ENCODE measurements at places on chromosomes 12 and 14. TPM values are rescaled to one million over a fixed set of nuclear protein-coding genes. Genes with fewer than 3 reads are reported as not detected.

GRCh38 chr12:128976120-128976738 is 123.0 kb downstream of the GLT1D1 start:
- peak; percentile 65 for DNase-seq

Gene ESR2
- 0.14 TPM for total RNA-seq

Gene PZP
- not detected for total RNA-seq

DNA sequence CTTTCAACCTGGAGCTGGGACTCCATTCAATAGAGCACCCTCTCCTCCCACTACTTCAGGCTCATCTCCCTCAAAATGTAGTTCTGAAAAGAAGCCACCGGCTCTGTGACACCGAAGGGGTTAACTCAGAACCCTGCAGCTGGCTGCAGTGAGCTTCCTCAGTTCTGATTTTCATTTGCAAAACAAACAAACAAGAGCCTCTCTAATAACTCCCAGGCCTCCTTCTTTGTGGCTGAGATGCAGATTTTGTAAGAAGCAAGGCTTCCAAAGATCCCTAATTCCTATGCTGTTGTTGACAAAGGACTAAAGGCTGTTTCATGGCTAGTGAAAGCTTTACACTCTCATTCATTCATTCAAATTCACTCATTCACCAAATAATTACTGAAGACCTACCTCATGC is 333.4 kb upstream of the TBX3 start:
- DNase-seq, result no peak

DNA sequence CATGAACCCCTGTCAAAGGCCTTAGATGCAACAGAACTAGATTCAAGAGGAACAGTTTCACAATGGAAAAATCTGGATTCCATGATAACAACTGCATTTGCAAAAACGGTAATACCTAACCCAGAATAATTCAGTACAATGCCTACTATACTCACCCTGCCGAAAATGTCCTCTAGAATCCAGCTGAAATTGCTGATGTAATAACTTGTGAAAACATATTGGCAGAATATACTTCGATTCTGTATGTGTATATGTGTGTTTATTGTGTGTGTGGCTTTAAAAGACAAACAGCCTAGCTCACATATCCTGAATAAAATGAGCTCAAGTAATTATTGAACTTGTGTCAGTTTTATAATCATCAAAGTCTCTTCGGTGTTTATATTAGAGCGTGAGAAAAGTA is 46.0 kb downstream of the PHLDA1 start:
- DNase-seq, result no peak

Gene ISM2
- not detected for total RNA-seq

GRCh38 chr12:130968611-130969010 is 14.9 kb downstream of the ADGRD1 start:
- no peak for DNase-seq

Gene SPX
- total RNA-seq, result not detected

DNA sequence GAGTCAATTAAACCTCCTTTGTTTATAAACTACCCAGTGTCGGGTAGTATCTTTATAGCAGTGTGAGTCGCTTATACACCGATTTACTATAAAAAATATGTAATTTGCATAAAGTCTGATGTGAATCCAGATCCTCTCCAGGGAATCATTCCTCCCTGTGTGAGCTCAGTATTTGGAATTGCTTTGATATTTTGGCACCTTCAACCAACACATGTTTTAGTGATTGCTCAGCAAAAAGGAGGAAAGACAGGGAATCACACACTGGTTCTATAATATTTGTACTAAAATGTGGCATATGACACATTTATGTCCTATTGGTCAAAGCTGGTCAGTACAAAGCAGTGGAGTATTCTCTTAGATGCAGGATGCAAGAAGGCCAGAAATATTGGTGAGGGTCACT is 703.9 kb upstream of the ATXN7L3B start:
- no peak for DNase-seq

- DNase-seq, result no peak
Measured at GRCh38 chr14:73276836-73277235, 39.5 kb downstream of the PAPLN start.

Gene PPTC7
- 25.3 TPM for total RNA-seq

Gene SUSD6
- total RNA-seq, result 29.1 TPM

Gene TDP1
- total RNA-seq, result 11.4 TPM

DNA sequence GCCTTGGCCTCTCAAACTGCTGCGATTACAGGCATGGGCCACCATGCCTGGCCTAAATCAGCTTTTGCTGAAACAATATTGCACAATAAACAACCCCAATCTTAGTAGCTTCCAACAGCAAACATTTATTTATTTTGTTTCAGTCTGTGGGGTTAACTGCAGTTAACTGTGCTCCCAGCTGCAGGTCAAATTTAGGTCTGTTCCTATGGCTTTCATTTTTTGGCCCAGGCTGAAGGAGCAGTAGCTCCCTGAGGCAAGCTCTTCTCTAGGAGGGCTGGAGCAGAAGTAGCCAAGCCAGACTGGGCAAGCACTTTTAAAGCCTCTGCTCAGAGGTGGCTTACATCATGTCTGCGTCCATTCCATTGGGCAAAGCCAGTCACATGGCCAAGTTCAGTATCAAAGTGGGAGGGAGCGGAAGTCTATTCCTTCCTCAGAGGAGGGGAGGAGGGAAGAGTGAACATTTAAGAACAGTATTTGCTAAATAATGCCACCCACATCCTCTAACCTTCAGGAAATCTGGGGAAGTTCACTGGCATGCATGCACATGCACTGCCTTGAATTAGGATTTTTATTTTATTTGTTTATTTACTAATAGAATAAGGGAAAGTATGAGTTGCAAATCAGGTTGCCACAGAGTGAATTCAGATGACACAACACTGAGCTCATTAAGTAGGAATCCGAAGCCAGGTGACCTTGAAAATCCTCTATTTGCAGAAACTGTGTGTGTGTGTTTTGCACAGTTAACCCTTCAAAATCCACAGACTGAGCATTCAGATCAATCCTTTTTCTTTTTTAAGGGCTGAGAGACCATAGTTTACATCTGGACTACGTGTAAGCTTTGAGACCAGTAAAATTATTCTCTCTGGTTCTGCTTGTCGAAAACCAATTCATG is 122.0 kb upstream of the SEL1L start:
- no peak for DNase-seq

DNA sequence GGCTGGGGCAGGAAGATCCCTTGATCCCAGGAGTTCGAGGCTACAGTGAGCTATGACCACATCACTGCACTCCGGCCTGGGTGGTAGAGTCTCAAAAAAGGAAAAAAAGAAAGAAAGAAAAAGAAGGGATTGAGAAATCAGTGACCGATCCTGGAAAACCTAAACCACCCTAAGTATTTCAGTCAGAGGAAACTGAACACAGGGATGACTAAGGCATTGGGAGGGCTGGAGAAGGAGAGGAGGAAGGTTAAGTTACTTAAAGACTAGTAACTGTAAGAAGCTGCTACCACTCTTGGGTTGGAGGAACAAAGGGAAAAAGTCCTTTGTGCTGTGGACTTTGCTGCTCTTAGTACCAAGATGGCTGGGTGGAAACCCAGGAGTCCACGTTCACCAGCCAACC is 10.6 kb downstream of the HHIPL1 start:
- no peak for DNase-seq

Gene TC2N
- 41.9 TPM for total RNA-seq

Gene A2M
- 66.2 TPM for total RNA-seq

Gene P2RX2
- 2.1 TPM for total RNA-seq

DNA sequence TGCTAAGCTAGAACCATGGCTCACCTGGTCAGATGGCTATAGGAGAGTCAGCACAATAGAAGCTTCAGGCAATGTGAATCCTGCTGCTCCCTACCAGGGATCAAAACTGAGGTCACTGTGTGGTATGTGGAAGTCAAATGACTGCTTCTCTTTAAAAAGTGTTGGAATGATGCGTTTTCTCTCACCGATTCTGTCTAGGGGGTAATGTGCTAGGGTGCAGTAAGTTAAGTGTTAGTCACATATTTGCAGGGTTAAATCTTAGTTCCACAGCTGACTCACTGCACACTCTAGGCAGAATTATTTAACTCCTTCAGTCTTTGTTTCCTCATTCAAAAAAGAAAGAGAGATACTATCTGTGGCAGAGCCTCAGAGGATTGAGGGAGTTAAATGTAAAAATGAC is 696.6 kb downstream of the DIO2 start:
- no peak for DNase-seq

Gene EML1
- total RNA-seq, result 59.5 TPM

Gene GZMB
- not detected for total RNA-seq

Gene SVOP
- total RNA-seq, result not detected

DNA sequence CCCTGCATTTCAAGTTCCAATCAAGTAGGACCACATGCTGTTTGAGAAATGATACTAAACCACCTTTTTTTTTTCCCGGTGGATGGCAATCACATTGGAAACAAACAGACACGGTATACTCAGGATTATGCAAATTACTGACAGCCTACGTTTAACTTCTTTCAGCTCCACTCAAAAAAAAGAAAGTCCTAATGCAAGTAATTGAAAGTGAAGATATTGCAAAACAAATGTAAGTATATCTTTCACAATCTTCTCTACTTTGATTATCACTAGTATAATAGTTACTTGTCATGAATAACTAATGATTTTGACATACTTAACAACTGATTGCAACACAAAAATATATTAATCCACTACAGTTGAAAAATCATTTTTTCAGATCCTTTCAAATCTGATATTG is 2.6 kb upstream of the OSBPL8 start:
- no peak for DNase-seq

GRCh38 chr14:82626156-82627066 is 1092.8 kb upstream of the SEL1L start:
- DNase-seq, result no peak

Gene PPM1H
- total RNA-seq, result 3.2 TPM

Gene MAGOHB
- 9.7 TPM for total RNA-seq

DNA sequence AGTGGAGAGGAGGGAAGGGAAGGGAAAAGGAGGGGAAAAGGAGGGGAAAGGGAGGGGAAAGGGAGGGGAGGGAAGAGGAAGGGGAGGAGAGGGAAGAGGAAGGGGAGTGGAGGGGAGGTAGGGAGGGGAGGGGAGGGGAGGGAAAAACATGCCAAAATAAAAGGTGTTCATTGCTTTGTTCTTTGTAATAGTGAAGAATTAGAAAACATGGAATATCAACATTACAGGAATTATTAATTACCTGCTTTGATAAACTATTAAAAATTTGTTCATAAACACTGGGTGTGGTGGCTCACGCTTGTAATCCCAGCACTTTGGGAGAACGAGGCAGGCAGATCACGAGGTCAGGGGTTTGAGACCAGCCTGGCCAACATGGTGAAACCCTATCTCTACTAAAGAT is 579.2 kb downstream of the MED13L start:
- DNase-seq, result no peak

DNA sequence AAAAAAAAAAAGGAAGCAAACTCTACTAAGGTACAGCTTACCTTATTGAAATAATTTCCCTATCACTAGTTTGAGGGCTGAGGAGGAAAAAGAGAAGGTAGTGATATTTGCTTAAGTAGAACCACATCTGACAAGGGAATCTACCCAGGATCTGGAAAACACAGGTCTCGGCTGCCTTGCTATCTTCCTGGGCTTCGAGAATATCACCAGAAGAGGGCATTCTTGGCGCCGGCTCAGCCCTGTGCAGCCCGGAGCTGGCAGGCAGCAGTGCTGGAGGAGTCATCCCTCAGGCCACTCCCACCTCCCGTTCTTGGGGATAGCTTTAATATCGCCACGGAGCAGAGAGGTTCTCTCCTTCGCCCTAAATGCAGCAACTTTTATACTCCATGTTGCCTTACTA is 1181.2 kb downstream of the VRK1 start:
- peak; percentile 78 for DNase-seq

- no peak for DNase-seq
Measured at GRCh38 chr12:5505116-5505515, 73.2 kb downstream of the NTF3 start.

- DNase-seq, result no peak
Measured at GRCh38 chr14:100643426-100643825, 56.2 kb upstream of the BEGAIN start.

- no peak for DNase-seq
Measured at GRCh38 chr12:112325622-112326207, 56.5 kb downstream of the HECTD4 start.

DNA sequence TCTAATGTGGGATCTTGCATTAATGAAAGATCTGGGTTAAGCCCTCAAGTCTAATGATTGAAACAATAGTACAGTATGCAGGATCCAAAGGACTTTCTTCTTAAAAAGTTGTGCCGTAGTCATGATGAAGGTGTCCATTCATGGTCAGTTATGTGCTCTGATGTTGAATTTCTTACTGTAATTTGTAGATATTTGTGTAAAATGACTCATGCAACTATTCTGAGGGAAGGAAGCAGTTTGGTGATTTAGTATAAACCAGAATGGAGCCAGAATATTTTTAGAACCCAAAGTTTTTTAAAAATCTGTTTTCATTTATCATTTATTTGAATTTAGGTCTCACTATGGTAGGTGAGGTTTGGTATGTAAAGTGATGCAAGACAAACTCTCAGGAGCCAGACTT is 151.2 kb downstream of the AKAP6 start:
- no peak for DNase-seq

Gene CMA1
- not detected for total RNA-seq

Gene KRT85
- total RNA-seq, result not detected

Gene NDUFA12
- 133 TPM for total RNA-seq

- DNase-seq, result no peak
Measured at GRCh38 chr12:103310546-103311270, 185.1 kb downstream of the C12orf42 start.

GRCh38 chr14:106308839-106309389 is 782.5 kb downstream of the TMEM121 start:
- DNase-seq, result peak; percentile 57

Gene FZD10
- total RNA-seq, result not detected

GRCh38 chr14:101581806-101582205 is 20.5 kb downstream of the DIO3 start:
- no peak for DNase-seq

GRCh38 chr12:87227162-87227561 is 802.0 kb downstream of the C12orf50 start:
- DNase-seq, result no peak

Data from transverse colon (tissue), 4 donors.